Dorsolateral prefrontal cortex (tissue), 122 donors: ENCODE measurements at places on chromosomes 1 and 21. TPM values are rescaled to one million over a fixed set of nuclear protein-coding genes. Genes with fewer than 3 reads are reported as not detected.

Gene TMEM240
- total RNA-seq, result 39.1 TPM

- peak; percentile 84 for DNase-seq
Measured at GRCh38 chr1:45205910-45206721, at the start of gene ZSWIM5. TSS of gene ZSWIM5 (minus strand) at chr1:45206605. CDS start at chr1:45206350, 255 bp downstream.

Gene ARHGAP30
- total RNA-seq, result 3.5 TPM

GRCh38 chr1:25199819-25200620 lies 32.3 kb downstream of the SYF2 start:
- DNase-seq, result no peak

Gene OR2L13
- 3.1 TPM for total RNA-seq

DNA sequence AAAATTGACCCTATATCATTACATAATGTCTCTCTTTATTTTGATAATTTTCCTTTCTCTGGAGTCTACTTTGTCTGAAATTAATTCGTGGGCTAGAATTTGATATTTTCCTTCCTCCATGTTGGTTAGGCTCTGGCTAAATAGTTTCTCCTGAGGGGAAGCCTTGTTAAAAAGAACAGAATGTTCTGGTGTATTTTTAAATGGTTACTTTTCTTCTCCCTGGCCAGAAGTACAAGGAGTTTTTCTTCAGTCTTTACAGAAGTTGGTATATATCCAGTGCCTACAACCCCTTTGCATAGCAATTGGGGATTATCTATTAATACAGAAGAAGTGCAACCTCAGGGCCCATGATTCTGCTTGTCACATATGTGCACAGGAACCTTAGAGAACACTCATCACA lies 185.6 kb upstream of the RAB4A start:
- no peak for DNase-seq

DNA sequence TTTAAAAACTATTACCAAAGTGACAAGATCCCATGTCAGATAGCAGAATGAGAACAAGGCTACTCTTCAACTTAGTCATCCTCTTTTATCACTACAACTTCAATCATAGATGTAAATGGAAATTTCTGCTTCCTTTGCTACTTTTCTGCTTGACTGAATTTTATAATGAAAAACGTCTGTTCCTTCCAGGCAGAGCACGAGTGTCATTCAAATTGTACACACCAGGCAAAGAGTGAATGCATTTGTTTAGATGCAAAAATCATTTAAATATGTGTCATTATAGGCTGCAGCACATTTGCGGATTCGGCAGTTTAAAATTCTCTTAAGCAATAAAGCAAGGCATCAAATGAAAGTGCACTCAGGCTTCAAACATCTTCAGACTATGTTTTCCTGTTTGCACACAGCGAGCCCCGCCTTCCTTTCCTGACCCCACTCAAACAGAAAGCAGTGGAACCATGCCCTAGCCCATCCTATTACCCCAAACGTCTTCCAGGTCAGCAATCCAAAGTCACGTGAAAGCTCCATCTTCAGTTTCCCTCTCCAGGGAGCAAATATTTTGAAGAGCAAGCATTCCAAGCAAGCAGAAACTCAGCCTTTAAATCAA lies 99.6 kb downstream of the APP start:
- no peak for DNase-seq

DNA sequence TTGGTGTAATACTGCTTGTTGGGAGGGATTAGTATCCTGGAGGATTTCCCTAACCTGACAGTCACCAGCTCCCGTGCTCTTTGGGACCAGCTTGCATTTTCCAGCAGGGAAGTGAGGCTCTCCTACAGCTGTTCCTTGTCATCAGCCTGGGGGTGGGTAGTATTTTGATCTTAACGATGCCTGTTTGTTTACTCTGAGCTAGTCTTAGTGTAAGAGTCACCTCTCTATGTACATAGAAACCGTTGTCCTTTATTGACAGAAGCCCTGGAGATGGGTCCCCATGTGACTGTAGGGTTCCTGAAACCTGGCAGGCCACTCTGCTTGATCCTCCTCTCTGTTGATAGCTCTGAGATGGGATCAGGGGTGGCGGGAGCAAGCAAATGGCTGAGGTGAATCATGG lies 58.0 kb downstream of the ACP6 start:
- no peak for DNase-seq

Gene CCDC30
- 17.5 TPM for total RNA-seq

GRCh38 chr1:160975026-160975425 lies 20.4 kb upstream of the ITLN2 start:
- no peak for DNase-seq

DNA sequence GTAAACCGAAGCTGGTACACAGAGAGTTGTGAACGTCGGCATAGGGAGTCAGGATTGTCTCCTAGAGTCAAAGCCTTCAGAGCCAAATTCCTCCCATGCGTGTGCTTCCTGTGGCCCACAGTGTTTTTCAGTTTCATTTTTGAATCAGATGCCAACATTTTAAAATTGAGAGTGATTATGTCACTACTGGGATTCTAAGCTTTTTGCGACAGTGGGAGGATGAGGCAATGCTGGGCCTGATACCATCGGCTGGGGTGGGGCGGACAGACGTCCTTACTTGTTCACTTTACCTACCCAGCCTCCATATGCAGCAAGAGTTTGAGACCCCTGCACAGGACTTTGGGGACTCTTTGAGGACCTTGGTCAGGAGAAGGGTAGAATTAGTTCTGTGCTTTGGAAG lies 1.3 kb upstream of the KLHDC7A start:
- peak; percentile 15 for DNase-seq

GRCh38 chr21:29056005-29056404 lies 17.4 kb downstream of the CCT8 start:
- DNase-seq, result no peak

Gene NBPF26
- total RNA-seq, result 26.1 TPM

Gene PUSL1
- total RNA-seq, result 18.4 TPM

DNA sequence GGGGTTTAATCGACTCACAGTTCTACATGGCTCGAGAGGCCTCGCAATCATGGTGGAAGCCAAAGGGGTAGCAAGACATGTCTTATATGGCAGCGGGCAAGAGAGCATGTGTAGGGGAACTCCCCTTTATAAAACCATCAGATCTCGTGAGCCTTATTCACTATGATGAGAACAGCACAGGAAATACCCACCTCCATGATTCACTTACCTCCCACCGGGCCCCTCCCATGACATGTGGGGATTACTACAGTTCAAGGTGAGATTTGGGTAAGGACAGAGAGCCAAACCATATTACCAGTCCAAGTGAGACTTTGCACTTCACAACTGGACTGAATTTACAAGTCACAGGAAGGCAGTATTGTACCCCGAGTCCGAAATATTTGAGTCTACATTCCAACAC lies 73.9 kb upstream of the ANGPTL1 start:
- no peak for DNase-seq

- DNase-seq, result no peak
Measured at GRCh38 chr1:224921354-224921753, 8.1 kb upstream of the DNAH14 start.

DNA sequence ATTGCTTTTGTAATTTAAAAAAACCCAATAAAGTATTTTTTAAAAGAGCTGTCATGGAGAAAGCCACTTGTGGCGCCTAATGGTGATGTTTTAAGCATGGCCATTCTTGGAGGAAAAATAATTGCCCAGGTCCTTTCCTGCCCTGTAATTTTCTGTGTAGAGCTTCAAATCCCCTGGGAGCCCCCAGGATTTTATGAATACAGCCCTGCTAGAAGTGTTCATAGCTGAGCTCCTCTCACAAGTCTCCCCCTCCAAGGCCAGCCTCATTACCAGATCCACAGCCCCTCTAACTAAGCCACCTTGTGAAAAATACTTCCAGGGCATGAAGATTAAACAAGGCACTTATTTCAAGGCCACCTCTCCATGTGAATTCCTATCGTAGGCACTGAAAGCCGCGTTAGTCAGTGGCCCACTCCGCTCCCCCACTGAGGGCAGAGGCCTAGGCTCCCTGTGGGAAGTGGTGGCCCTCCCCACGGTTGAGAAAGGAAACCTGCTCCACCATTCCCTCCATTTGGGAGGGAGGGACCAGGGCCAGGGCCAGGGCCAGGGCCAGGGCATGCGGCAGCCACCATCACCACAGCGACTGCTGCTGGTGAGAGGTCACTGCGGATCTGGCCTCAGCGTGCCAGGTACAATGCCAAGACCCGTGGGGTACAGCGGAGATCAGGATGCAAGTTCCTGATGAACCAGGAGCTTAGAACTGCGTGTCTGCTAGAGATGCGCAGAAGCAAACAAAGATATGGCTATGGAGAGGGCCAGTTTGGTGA lies 83.1 kb downstream of the KCNN3 start:
- DNase-seq, result no peak

- DNase-seq, result no peak
Measured at GRCh38 chr1:78464449-78464891, 26.3 kb upstream of the PTGFR start.

DNA sequence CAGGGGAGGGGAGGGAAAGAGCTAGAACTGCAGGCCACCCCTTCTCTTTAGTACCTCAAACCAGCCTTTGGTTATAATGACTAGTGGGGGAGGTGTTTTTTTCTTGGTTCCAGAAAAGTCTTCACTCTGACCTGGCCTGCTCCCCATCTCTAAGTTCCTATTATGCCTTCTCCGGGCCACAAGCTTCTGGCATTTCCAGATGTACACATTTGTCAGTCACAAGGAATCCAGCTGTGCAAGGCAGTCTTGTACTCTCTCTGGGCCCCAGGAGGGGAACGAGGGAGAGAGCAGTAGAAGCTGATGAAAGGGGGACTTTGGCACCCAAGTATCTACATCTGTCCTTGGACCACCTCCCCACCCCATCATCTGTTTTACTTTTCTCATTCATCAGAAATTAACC lies 2.7 kb upstream of the FALEC start:
- no peak for DNase-seq

- DNase-seq, result no peak
Measured at GRCh38 chr1:244012202-244012601, 38.9 kb upstream of the ZBTB18 start.

Gene HPCA
- 136 TPM for total RNA-seq

GRCh38 chr1:236734141-236734765 lies 48.0 kb downstream of the ACTN2 start:
- no peak for DNase-seq
